ENCODE measurements at places on chromosomes 4 and X. TPM values are rescaled to one million over a fixed set of nuclear protein-coding genes. Genes with fewer than 3 reads are reported as not detected.

Gene CCNB3
- 0.07 TPM for polyA plus RNA-seq

Gene VCX3A
- not detected for polyA plus RNA-seq

Gene FMR1NB
- not detected for polyA plus RNA-seq

Gene ART3
- polyA plus RNA-seq, result 139 TPM

Gene ZNF718
- polyA plus RNA-seq, result 1.9 TPM

Gene SFRP2
- polyA plus RNA-seq, result 1.1 TPM

Gene NKRF
- 3.1 TPM for polyA plus RNA-seq

Gene SPATA4
- polyA plus RNA-seq, result 0.35 TPM

Gene TLR3
- 1.0 TPM for polyA plus RNA-seq

Gene NOP14
- 26.0 TPM for polyA plus RNA-seq

- no peak for DNase-seq
These were observed 3.3 kb upstream of the ZNF518B start for GRCh38 chr4:10460313-10461047.

GRCh38 chr4:41550308-41550707, 12.4 kb downstream of the LIMCH1 start:
- DNase-seq, result no peak

GRCh38 chr4:3822230-3822947, 56.2 kb downstream of the ADRA2C start:
- no peak for DNase-seq

GRCh38 chr4:52568351-52568750, 90.8 kb downstream of the USP46 start:
- no peak for DNase-seq

- DNase-seq, result no peak
These were observed 326.8 kb downstream of the BMPR1B start for GRCh38 chr4:95084584-95084983.

GRCh38 chr4:21884615-21885014, 64.0 kb downstream of the KCNIP4 start:
- DNase-seq, result no peak

GRCh38 chrX:87572901-87573300, 55.3 kb downstream of the KLHL4 start:
- DNase-seq, result no peak

- DNase-seq, result no peak
These were observed 3.9 kb upstream of the PDE6B start for GRCh38 chr4:621296-622070.

DNA sequence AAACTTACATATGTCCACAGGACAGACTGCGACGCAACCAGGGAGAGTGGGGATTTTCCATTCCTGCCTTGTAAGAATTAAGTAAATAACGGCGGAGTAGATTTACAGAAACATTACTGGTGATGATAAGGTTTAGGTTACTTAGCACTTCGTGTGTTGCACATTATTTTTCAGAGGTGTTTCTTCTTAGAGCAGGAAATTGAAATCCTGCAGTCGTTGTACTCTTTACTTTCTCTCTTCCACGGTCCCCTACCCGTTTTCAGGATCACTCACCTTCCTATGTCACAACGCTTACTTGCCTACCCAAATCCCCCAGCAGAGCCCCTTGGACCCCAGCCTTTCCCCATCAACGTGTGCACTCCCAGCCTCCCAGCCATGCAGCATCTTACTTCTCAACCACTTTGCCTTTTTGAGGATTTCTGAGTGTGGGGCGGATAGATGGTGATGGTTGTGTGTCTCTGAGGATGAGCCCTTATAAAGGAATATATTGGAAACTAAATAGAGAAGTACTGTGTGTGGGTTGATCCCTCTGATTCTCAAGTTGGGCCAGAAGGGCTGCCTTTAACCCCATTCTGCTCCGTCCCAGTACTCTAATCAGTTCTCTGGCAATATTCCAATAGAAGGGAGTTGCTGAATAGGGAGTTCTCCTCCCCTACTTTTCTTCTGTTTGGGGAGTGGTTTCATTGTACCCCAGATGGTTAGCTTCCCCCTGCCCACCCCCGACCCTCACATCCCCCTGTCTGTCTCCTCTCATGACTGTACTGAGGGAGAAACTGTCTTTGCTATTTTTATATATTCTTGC, 1.6 kb downstream of the MID2 start:
- DNase-seq, result no peak

- no peak for DNase-seq
These were observed 1601.5 kb upstream of the PCDH10 start for GRCh38 chr4:131547506-131547981.

DNA sequence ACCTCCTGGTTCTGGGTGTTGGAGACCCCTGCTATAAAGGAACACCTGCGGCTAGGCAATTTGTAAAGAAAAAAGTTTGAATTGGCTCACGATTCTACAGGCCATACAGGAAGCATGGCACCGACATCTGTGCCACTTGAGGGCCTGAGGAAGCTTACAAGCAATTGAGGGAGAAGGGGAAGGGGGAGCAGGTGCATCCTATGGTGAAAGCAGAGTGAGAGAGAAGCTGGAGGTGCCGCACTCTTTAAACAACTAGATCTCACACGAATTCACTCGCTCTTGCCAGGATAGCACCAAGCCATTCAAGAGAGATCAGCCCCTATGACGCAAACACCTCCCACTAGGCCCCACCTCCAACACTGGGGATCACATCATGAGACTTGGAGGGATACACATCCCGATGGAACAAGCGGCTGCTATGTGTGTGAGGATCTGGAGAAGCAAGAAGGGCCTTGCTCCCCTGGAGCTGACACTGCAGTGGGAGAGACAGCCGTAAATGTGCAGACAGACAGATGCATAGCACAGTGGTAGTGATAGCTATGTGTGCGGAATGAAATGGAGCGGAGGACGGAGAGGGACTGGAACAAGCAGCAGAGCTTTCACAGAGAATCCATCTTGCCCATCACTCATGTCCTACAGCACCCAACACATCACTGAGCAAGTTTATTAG, 60.7 kb upstream of the HELT start:
- DNase-seq, result no peak

GRCh38 chr4:47418147-47418546, 45.4 kb downstream of the COMMD8 start:
- DNase-seq, result no peak

DNA sequence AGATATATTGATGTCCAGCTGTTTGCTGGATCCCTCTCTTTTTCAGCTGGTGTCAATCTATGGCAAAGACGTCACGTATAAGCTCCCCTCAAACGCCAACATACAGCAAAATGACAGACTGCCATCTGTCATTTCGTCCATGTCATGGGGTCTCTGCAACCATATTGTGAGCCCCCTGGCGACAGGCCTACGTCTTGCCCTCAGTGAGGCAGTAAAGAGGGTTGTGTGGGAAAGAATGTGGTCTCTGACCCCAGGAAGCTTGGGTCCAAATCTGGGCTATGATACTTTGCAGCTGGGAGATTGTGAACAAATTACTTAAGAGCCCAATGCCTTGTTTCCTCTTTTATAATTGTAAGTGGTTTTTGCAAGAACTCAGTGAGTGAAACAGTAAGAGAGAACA, 7.4 kb downstream of the SUPT20HL2 start:
- DNase-seq, result no peak
